ENCODE measurements at places on chromosomes 6 and 20.
A peak's percentile ranks its signal among the peaks of the same experiment; 100 is the strongest.

- DNase-seq: peak; percentile 42
Observed at GRCh38 chr20:34045294-34045693, 51.6 kb downstream of the RALY start.

DNA sequence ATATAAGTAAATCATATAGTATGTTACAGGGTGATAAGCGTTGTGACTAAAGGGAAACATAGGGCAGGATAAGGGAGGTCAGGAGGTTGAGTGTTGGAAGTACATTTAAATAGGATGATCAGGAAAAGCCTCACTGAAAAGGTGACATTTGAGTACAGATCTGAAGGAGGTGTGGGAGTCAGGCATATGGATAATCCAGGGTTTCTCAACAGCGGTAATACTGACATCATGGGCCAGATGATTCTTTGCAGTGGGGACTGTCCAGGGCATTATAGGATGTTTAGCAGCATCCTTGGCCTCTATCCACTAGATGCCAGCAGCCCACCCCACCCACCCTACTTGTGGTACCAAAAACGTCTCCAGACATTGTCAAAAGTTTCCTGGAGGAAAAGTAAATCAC is 292.6 kb upstream of the PREP start:
- DNase-seq: no peak

GRCh38 chr6:111844376-111844775 is 28.9 kb downstream of the FYN start:
- no peak for DNase-seq

DNA sequence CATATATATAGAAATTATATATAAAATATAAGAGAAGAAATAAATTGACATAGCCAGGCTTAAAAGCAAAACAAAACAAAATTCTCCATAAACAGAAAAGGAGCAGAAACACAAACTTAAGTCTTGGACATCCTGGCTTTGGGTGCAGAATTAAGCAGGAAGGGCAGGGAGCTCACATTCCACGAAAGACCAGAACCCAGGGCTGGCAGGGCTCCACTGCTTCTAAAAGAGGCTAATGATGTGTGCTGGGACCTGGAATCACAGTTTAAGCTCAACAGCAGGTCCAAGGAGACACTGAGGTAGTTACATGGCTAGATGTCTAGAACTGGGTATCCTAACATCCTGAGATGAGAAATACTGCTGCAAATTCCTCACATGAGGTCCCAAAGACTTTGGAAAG is 210.3 kb downstream of the WDR27 start:
- DNase-seq: no peak

GRCh38 chr6:163752446-163752845 is 337.9 kb downstream of the QKI start:
- no peak for DNase-seq
